ENCODE measurements at places on chromosomes 4 and X.

GRCh38 chr4:1015179-1015578 is 3.8 kb downstream of the FGFRL1 start:
- DNase-seq = no peak

DNA sequence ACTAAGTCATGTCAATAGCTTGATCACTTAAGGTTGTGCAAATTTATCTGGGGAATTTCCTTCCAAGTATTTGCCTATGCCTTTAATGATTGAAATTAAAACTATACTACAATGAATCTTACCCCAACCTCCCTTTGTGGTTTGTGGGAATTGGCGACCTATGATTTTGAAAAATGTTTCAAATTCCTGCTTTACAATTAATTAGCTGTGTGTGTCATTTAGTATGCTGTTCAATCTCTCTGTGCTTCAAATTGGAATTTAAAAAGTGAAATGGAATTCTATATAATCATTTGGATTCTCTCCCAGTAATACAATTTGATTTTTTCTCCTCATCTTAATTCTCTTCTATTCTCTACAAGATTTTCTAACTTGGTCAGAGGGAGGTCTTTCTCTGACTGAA is 2319.5 kb downstream of the ARAP2 start:
- DNase-seq = no peak

GRCh38 chrX:154436983-154437752 is at the start of gene GDI1:
Gene GDI1, plus strand, starts transcription at chrX:154437154. Its CDS starts 101 bp downstream, at chrX:154437255.
- no peak for DNase-seq

DNA sequence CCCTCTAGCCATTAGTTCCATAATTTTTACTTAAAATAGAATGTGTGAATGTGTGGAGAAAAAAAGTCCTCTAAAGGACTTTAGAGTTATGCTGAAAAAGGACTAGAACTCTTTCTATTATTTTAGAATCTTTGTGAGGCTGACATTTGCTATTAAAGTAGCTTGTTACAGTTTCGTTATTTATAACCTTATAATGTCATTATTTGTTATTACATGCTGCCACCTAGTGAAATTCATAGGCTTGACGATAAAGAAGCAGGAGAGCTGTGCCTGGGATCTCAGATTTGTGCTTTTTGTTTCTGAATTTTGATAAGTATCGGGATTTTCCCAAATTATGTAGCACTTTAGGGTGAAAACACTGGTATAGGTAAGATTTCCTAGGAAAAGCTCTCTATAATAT is 38.5 kb upstream of the TAPT1 start:
- peak; percentile 33 for DNase-seq

- no peak for DNase-seq
Observed at GRCh38 chr4:128452415-128452814, 164.8 kb upstream of the PGRMC2 start.

GRCh38 chr4:121200795-121201472 is 36.8 kb upstream of the TNIP3 start:
- DNase-seq = no peak

DNA sequence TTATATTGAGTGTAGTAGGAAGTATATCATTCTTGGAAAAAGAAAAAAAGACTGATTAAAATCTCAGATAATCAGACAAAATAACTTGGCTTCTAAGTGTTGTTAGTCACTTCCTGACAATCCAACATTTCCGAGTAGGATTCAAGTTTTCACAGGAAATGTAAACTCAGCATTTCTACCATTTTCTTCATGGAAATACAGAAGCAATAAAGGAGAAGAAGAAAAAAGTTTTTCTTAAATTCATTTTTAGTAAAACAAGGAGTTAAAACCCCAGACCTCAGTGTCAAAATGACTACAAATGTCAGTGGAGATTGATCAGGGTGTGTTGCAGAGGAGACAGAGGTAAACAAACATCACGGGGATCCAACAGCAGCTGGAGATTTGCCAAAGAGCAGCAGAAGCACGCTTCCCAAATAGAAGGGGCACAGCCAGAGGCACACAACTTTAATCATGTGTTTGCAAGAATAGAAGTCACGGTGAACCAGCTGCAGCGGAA is 129.3 kb upstream of the FAM9B start:
- DNase-seq = no peak

DNA sequence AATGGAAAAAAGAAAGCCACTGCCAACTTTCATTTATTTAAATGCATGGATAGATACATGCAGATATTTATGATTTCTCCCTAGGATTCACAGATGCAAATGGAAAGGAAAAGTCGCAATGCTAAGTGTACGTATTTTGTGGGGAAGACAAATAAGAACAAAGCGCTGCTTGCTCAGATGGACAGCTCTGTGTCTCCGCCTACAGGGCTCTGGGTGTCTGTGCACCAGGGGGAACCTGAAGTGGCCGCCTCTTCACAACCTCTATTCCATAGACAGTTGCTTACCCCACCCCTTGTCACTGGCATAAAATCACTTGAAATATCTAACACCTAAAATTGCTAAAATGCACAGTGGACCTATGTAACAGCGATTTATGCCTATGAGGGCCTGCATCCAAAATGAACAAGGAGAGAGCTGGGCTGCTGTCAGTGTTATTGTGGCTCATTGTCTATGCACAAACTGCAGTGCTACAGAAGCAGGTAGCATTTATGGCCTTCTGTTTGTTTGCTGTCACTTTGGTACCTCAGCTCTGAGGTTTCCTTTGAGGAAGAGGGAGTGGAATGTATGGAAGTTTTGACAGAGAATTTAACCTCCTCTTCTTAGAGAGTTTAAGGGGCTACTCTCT is 58.6 kb upstream of the PAGE1 start:
- peak; percentile 9 for DNase-seq

- no peak for DNase-seq
Observed at GRCh38 chrX:40095583-40096394, 2.0 kb downstream of the BCOR start.

GRCh38 chr4:113825272-113825671 is 63.7 kb upstream of the CAMK2D start:
- no peak for DNase-seq

- no peak for DNase-seq
Observed at GRCh38 chr4:88240297-88240714, 44.1 kb downstream of the PPM1K start.

DNA sequence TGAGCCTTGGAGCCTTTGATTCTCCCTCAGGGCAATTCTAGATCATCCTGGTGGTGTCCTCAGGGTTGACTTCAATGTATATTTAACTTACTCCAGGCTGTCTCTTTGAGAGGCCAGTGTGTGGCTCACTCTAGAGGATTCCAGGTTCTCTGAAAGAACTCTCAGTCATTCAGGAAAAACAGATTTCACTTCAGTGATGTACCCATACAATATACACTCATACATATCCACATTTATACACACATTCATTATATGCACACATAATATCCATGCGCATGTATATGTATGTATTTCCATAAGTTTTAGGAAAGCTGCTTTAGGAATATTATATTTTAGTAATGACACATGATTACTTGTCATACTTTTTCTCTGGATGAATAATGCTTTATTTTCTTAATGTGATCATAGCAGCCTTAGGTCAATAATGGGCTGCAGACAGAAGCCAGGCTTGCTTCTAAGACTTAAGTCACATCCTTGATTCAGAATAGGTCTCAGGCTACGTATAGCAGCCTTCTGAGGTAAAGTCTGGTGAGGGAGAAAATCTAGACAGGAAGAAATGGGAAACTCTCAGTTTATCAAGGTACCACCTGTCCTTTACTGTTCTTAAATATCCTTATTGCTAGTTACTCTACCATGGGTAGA is 397.0 kb downstream of the GPAT3 start:
- DNase-seq = peak; percentile 28

Measured in stromal cell of bone marrow (primary cell).